ENCODE measurements at places on chromosomes 3 and 15.

GRCh38 chr15:69757186-69757585, 304.6 kb downstream of the RPLP1 start:
- no peak for DNase-seq

DNA sequence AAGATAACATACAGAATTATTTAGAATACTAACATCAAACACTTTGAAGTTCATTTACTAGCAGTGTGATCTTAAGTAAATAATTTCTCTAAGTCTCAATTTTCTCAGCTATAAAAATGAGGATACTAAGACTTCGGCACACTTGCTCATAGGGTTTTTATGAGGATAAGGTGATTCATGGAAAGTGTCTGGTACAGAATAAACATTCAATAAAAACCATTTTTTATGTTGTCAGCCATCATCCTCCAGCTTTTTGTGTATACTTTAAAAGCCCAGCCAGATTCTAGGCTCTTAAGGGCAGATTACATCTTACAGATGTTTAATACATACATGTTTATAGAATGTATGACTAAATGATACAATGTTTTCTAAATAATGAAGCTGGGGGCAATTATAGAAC, 56.8 kb downstream of the FEZF2 start:
- DNase-seq: no peak

GRCh38 chr3:23863060-23863459, 53.7 kb downstream of the NKIRAS1 start:
- DNase-seq: no peak

GRCh38 chr3:37372669-37373068, 198.3 kb upstream of the LRRFIP2 start:
- DNase-seq: no peak

DNA sequence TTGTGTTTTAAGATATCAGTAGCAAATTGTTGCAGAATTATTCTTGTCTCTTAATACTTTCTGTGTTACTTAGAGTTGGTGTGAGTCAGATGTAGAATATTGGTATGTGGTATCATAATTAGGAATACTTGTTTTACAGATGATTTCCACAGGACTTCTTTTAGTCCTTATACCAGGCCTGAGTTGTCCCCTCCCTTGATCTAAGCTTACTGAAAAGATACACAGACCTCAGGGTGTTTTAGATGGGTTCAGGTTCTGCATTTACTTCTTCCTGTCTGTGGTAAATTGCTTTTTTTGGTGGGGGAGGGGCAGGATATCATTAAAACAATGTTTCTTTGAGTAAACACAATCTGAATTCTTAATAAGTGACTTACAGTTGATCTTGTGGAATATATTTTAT, 14.2 kb downstream of the DZIP3 start:
- DNase-seq: peak; percentile 48

- DNase-seq: no peak
These were observed 107.9 kb upstream of the EPHA6 start for GRCh38 chr3:96706509-96706908.

DNA sequence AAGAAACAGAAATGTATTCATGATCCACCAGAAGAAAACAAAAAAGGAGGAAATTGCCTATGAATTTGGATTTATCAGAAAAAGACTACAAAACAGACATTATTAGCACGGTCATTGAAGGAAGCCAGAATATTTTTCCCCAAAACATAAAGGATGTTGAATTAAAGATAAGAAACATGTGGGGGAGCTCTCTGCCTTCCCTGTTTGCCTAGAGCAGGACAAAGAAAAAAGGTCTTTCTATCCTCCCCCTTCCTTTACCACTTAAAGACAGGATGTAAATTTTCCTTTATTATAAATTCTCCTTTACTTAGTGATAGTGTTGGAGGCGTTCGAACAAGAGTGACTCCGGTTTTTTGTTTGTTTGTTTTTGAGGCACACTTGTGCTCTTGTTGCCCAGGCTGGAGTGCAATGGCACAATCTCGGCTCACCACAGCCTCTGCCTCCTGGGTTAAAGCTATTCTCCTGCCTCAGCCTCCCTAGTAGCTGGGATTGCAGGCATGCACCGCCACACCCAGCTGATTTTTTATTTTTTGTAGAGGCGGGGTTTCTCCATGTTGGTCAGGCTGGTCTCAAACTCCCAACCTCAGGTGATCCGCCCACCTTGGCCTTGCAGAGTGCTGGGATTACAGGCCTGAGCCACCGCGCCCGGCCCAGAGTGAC, 14.9 kb upstream of the RPN1 start:
- DNase-seq: no peak

DNA sequence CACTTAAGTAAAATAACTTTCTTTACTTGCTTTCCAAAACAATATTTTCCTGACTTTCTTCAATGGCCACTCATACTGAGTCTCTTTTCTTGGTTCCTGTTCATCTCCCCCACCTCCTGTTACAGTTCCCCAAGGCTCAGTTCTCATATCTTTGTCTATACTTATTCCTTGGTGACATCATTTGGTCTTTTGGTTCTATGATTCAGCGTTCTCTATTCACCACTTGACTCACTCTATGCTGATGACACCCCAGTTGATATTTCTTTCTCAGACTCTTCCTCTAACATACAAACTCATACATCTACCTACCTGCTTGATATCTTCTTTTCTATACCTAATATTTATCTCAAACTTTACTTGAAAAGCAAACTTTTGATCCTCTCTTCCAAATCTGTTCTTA, 85.0 kb upstream of the P3H2 start:
- DNase-seq: no peak

DNA sequence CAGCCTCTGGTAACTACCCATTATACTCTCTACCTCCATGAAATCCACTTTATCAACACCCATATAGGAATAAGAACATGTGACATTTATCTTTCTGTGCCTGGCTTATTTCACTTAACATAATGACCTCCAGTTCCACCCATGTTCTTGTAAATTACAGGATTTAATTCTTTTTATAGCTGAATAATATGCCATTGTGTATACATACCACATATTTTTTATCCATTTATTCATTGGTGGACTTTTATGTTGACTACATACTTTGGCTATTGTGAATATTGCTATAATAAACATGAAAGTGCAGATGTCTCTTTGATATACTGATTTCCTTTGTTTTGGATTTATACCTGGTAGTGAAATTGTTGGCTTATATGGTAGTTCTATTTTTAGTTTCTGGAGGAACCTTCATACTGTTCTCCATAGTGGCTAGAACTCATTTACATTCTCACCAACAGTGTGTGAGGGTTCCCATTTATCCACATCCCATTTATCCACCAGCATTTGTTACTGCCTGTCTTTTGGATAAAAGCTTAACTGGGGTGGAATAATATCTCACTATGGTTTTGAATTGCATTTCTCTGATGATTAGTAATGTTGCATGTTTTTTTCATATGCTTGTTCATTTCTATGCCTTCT, 473.4 kb downstream of the TBL1XR1 start:
- DNase-seq: no peak

DNA sequence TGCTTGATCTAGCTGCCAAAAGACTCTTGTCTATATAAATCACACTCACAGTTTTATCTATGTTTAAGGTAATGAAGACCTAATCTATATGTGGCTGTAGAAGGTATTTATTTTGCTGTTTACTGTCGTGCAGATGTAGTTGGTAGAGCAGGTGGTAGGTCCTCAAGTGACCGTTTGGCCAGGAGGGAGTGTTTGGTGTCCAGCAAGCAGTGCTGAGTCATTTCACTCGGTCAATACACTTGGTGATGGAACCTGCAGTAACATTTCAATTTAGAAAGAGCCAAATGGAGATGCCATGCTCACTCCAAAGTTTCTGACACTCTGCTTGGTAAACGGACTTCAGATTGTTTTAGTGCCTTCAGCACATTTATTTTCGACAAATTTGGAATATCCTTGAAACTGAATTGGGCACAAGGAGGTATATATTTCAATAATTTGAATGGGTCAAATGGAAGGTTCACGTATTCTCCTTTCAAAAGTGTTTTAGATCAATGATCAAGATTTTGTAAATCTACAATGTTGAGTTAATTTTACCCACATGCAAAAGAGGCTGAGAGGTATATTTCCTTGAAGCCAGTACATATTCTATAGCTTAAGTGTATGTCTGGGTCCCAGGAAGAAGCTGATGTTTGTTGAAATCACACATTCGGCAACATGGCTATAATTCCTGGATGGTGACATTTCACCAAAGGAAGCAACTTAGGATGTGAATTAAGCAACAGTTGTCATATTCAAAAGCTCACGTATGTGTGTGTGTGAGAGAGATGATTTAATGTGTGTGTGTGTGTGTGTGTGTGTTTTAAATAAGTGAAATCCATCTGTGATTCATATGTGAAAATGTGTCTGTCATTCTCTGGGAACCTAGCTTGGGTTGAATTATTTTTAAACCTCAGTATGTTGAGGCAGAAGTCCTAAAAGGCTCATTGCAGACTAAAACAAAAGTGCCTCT, 7.7 kb upstream of the CX3CR1 start:
- DNase-seq: no peak

Data from Jurkat, Clone E6-1 (cell line).